ENCODE measurements at places on chromosomes 3 and 15.

DNA sequence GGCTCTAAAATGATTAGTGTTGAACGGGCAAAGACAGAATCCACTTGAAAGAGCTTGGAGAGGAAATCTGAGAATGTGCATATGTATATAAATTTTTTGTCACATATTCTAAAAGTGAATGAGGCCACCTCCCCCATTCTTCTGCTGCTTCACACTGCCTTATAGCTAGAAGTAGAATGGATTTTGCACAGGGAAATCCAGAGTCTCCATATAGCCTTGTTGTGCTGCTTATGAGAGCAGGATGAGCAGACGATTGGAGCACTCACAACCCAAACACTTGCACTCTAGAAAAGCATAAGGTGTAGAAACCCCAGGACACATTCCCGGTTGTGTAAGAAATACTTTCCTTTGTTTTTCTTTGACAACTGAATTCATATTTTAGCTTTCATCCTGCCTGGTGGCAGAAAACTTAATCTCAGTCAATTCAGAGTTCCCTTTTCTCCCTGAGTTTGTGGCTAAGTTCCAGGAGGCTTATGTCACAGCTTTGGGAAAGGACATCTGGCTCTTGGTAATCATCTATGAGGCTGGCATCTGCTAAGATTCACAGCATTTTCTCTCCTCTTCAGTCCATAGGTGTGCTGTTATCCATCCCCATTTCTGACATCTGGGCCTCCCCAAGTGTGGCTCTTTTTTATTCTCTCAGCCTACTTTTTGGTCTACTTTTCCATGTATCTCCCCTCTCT, 188.4 kb upstream of the PFN2 start:
- no peak for DNase-seq

GRCh38 chr3:126199256-126199655, 18.9 kb upstream of the ALDH1L1 start:
- no peak for DNase-seq

DNA sequence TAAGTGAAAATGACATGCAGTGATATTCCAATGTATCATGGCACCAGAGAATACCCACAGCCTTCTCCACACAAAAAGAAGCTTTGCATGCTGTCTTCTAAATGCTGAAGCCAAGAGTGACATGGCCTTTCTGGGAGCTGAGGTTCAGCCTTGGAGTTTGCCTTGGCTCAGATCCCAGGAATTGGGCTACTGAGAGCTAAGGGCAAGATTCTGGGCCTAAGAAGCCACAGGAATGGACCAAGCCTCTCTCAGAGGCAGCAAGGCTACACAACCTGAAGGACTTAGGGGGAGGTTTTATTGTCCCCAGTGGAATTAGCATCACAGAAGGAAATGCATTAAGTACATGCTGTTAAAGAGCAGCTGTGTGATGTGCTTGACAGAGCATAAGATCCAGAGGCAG, 1078.5 kb downstream of the TUSC7 start:
- no peak for DNase-seq

DNA sequence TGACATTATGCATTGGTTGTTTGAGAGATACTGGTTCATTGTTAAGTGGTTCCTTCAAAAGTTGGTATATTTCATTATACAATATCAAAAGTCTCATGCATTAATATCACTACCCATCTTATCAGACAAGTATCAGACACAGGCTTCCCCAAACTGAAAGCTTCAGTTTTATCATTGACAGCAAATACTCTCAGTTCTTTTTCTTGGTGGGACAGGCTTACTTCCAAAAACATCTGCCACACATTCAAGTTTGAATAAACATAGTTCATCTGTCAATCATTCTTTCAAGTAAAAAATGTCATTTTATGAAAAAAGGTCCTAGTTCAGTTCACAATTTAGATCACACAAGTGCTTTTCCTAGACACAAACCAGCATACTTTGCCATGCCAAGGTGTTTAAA, 280.0 kb upstream of the TRIM42 start:
- no peak for DNase-seq

- no peak for DNase-seq
Measured at GRCh38 chr3:170689893-170690660, 104.2 kb upstream of the SLC7A14 start.

DNA sequence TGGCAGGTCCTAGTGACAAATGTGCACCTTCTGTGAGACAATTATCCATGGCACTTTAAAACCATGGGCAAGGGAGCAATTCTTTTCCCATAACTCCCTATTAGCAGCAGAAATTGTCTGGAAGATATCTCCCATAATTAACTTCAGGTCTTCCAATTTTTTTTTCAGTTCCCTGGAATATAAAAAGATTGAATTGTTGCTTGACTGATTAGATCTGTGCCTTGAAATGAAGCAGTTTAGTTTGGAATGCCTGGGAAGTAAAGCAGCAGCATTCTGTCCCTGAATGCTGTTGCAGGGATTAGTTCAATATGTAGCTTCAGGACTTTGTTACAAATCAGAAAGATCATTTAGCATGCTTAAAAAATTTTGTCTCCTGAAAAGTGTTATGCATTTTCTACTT, 137.0 kb upstream of the GOLGA6L4 start:
- no peak for DNase-seq

DNA sequence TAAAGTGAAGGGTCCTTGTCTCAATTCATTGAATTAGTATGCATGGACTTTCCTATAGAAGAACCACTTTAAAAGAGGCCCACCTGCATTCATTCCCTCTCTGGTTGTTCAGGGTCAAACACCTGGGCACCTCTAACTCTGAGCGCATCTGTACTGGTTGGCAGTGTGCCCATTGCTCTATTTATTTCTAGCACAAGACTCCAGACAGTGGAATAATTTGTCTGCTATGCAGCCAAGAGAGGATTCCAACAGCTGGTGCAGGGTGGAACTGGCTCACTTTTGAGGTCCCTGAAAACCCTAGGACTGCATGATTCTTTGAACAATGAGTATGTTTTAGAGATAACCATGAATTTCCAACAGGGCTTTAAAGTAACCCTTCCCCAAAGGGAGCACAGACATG, 57.9 kb downstream of the CCDC33 start:
- DNase-seq = no peak

GRCh38 chr3:7734456-7734855, 767.2 kb upstream of the LMCD1 start:
- DNase-seq = no peak

GRCh38 chr3:87333393-87333892, 57.1 kb upstream of the POU1F1 start:
- DNase-seq = no peak

GRCh38 chr15:80060356-80061006, 1.0 kb downstream of the ZFAND6 start:
- no peak for DNase-seq

GRCh38 chr3:119976214-119976613, 118.0 kb downstream of the GSK3B start:
- DNase-seq = no peak

GRCh38 chr15:84598993-84599392, 1.8 kb upstream of the ZSCAN2 start:
- DNase-seq = no peak

- no peak for DNase-seq
Measured at GRCh38 chr15:62934236-62934971, 108.1 kb upstream of the TPM1 start.

GRCh38 chr3:148923592-148923991, 58.5 kb downstream of the CPA3 start:
- DNase-seq = no peak

- DNase-seq = no peak
Measured at GRCh38 chr3:103440539-103441203, 1005.9 kb downstream of the ZPLD1 start.

DNA sequence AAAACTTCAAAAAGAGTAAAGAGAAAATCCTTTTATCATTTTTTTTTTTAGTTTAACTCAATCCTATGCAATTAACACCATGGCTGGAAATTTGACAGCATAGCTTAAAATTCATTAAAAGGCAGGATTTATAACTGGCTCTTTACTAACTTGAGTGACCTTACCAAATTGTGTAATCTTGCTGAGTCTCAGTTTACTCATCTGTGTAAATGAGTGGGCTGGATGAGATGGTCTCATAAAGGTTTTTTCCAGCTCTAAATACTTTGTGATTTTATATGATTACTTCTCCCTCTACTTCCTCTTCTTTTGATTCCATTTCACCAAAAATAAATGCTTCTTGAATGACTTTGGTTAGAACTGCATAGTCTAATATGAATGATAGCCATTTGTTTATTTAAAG, 234.9 kb upstream of the SATB1 start:
- no peak for DNase-seq

DNA sequence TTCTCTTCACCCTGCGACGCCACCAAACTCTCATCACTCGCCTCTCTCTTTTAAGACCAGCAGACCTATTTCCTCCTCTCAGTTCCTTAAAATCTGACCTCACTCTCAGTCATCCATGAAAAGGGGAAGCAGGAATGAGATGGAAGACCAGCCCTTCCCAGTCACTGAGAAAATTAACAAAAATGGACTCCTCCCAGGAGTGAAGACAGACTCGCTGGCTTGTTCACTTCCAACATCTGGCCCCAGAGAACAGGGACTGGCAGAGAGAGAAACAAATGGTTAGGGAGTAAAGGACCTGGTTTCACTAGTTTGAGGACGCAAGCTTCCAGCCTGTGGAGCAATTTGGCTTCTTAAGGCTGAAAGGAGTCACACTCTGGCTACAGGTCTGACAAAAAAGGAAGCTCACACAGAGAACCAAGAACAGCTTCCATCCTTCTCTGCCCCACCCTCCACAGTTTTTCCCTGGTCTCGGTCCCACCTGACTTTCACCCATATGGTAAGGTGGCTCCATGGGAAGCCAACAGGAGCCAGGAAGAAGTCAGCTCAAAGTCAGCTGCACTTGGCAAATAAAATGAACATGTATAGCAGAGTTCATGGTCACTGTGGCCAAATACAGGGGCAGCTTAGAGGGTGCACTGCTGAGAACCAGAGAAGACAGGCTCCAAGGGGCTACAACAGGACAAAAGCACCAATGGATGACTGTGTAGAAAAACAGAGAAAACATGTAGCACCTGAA, 57.2 kb downstream of the ITGB5 start:
- DNase-seq = no peak

DNA sequence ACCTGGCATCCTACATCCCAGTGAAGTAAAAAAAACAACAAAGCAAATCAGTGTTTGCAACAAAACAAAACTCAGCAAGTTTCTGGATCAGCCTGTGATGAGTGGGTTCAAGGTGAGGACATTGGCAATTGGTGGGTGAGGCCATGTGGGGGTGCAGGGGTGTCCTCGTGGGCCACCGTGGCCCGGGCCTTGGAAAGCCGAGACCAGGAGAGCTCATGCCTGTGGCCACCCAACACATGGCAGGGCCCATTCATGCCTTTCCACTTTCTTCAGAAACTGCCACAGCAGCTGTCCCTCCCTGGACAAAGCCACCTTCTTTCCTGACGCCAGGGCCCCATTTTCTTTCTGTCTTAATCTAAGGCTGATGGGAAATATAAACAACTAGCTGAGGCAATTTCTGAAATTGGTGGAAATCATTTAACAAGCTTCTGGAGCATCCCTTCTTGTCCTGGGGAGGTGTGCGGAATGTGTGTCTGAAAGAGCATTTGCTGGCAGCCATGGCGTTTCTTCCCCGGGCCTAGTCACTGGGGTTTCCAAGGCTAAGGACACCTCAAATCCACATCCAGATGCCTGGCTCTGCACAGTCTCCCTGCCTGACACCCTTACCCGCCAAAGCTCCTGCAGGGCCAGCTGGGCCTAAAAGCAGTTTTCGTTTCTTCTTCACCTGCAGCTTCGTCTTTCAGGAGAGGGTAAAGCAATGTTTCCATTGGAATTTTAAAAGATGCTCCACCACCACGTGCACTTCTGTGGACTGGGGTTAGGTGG, 34.1 kb upstream of the SFMBT1 start:
- DNase-seq = no peak

DNA sequence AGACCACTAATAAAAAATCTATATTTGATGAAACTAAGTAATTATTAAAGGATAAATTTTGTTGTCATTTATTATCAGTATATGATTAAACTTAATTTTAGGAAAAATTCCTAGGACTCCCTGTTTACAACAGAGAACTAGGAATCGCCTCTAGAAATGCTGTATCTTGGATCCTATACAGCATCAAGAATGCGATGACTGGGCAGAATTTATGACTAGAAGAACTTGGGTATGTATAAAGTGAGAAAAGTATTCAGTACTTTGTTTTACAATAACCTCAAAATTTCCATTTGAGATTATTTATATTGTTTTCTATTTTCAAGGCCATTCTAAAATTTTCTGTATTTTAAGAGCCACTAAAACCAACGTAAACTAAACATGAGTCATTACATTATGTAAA, 82.3 kb upstream of the AGTR1 start:
- DNase-seq = no peak

- DNase-seq = no peak
Measured at GRCh38 chr15:33524274-33524673, 213.5 kb downstream of the RYR3 start.

GRCh38 chr3:1717524-1717923, 381.1 kb upstream of the CNTN4 start:
- DNase-seq = no peak

DNA sequence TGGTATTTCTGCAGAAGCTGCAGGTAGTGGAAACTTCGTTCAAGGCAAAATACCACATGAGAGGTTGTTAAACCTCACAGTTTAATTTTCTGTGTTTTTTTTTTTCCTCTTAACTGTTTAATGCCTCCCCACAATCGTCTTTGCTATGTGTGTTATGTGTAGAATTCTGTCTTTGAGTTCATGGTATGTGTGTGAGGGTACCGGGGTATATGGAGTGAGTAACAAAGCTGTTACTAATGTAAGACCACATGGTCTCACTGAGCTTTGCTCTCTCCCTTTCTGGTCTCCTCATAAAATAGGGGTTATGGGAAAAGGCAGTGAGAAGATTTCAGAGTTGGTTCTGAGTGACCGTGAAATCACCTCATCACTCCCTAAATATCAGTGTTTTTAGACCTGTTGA, 143.6 kb downstream of the USP13 start:
- DNase-seq = no peak

DNA sequence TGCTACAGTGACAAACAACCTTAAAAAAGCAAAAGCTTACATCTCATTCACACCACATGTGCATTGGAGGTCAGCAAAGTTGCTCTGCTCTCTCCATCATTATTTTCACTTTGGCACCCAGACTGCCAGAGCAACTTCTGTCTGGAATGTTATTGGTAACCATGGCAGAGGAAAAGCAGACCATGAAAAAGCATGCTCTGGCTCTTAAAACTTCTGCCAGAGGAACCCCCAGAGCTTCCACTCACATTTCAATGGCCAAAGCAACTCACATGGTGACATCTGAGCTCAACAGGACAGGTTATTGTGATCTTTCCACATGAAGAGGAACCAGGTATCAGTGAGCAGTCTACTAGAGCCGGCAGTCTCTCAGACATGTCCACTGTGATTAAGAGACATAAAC, 21.9 kb upstream of the FRMD5 start:
- no peak for DNase-seq

DNA sequence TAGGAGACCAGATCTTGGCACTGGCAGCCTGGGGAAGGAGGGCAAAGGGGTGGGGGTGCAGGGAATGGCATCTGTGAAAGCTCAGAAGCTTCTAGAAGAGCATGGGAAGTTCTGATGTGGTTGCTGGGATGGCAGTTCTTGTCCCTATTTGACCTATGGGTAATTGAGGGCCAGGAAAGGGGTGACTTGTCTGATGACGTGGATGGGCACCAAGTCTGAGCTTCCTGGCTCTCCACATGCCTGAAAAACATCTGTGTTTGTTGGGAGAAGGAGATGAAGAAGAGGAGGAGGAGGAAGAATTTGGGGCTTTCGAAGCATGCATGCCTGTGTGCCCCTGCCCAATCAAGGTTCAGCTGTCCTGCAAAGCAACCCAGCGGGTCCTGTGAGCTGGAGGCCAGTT, 158.8 kb downstream of the SMAD6 start:
- no peak for DNase-seq

- DNase-seq = no peak
Measured at GRCh38 chr3:152338159-152338720, 69.5 kb downstream of the MBNL1 start.

- no peak for DNase-seq
Measured at GRCh38 chr3:123373474-123373987, 75.4 kb downstream of the ADCY5 start.
